ENCODE measurements at places on chromosomes 5 and 9.

- DNase-seq, result no peak
Observed at GRCh38 chr9:10232352-10232930, 380.4 kb downstream of the PTPRD start.

DNA sequence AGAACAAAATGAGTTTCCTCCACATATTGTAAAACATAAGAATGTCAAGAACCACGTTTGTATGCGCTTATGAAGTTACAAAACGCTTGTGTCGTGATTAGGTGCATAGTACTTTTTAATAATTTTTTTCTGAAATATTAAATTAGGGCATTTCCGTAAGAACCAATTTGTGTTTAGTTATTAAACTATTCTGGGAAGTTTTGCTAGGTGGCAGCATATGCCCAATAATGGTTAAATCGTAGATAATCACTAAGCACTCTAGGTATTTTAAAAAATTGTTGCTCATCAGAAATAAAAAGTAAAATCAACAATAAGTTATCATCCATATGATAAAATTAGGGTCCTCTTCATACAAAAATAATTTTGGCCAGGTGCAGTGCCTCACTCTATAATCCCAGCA lies 5.4 kb downstream of the SRFBP1 start:
- DNase-seq, result no peak

GRCh38 chr9:136886610-136887597 lies 588 bp downstream of the TRAF2 start:
- DNase-seq, result no peak

- DNase-seq, result peak; percentile 91
Observed at GRCh38 chr5:74643111-74643562, 2.6 kb upstream of the ENC1 start.

DNA sequence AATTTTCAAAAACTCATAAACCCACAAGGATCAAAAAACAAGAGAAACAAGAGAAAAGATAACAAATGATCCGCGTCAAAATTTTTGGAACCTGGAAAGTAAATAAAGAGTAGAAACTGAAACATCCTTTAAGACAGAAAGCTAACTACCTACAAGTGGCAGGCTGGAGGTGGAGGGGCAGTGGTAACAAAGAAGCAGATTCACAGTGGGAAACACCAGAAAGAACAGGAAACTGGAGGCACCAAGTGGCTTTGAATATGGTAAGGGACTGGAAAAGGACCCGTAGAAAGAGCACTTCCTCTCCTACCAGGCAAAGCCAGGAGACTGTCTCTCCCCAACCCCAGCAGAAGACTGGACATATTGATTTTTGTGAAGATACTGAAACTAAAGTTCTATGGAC lies 100.6 kb upstream of the TARS1 start:
- DNase-seq, result no peak

GRCh38 chr5:1468247-1468612 lies 23.0 kb upstream of the SLC6A3 start:
- DNase-seq, result no peak

- DNase-seq, result no peak
Observed at GRCh38 chr5:68822796-68823195, 271.0 kb upstream of the SLC30A5 start.

- no peak for DNase-seq
Observed at GRCh38 chr5:159894149-159894720, 22.0 kb upstream of the ADRA1B start.

GRCh38 chr5:140362875-140363630 lies 3.1 kb downstream of the SLC4A9 start:
- DNase-seq, result no peak

- no peak for DNase-seq
Observed at GRCh38 chr5:53237876-53238275, 128.3 kb upstream of the MOCS2 start.

DNA sequence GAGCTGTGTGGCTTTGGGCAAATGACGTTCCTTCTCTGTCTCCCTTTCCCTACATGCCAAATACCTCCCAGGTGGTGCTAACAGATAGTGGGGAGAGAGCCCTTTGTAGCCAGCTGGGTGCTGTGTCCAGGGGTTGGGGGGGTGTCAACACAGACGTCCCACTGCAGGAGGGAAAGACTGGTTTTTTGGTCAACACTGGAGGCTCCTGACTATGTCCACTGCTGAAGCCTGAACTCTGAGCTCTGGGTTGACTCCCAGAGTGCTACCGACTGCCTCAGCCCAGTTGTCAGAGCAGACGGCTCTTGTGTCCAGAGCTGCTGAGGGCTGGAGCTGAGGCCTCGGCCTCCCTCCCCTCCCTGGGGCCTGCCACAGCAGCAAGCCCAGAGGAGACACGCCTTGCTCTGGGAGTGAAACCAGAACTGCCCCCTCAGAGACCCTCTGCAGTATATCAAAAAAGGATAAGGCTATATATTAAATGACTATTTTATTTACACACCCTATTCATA lies 14.8 kb upstream of the SLC25A51 start:
- no peak for DNase-seq

GRCh38 chr5:73303148-73304079 lies 130.4 kb downstream of the TMEM174 start:
- DNase-seq, result no peak

GRCh38 chr5:62623271-62623670 lies 44.7 kb downstream of the LRRC70 start:
- DNase-seq, result no peak

GRCh38 chr5:98929710-98930298 lies 997 bp upstream of the CHD1 start:
- DNase-seq, result no peak

- no peak for DNase-seq
Observed at GRCh38 chr5:39491210-39491609, 66.4 kb upstream of the DAB2 start.

GRCh38 chr5:9207817-9208418 lies 338.0 kb downstream of the SEMA5A start:
- no peak for DNase-seq

GRCh38 chr5:53240661-53241060 lies 131.1 kb upstream of the MOCS2 start:
- DNase-seq, result no peak

DNA sequence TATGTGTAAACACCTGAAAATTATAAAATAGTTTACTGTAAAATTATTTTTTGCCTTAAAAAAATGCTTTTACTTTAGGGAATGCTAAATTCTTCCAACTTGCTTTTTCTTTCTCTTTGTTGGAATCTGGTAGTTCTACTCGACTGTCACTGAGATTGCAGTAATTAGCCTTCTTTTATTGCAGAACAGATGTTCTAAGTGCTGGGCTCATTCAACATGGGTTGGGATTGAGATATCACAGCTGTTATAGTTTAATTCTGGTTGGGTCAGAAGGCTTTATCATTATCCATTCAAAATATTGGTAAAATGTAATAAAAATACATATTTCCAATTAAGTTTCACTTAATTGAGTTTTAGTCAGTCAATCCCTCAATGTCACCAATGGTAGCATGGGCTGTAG lies 686.7 kb downstream of the CDH18 start:
- no peak for DNase-seq

DNA sequence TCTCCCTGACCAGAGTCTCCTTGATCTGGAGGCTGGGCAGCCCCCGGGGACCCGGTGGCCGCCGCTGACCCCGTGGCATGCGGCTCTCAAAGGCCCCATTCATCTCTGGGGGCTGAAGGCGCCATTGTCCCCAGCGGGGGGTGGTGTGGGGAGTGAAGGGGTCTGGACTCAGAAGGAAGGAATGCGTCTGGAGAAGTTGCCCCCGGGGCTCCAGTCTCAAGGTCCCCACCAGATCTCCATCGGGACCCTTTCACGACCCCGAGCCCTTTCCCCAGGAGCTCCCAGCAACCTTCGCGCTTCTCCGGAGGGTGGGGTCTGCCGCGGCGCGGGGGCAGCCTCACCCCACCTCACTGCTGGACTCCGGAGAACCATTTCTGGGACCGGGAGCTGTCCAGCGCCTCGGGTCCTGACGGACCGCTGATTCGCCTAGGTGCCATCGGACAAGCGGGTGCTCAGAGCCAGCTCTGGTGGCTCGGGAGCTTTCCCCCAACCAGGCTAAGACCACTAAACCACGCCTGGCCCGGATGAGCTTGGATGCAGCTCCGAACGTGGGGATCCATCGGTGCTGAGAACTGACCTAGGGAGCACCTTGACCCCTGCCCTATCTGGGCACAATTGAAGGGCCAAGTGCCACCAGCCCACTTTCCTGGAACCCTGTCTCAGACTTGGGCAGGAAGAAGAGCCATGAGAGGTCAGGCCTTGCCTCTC lies 5.1 kb upstream of the PCDH1 start:
- no peak for DNase-seq

- DNase-seq, result no peak
Observed at GRCh38 chr9:127931092-127931881, 710 bp upstream of the PIP5KL1 start.

DNA sequence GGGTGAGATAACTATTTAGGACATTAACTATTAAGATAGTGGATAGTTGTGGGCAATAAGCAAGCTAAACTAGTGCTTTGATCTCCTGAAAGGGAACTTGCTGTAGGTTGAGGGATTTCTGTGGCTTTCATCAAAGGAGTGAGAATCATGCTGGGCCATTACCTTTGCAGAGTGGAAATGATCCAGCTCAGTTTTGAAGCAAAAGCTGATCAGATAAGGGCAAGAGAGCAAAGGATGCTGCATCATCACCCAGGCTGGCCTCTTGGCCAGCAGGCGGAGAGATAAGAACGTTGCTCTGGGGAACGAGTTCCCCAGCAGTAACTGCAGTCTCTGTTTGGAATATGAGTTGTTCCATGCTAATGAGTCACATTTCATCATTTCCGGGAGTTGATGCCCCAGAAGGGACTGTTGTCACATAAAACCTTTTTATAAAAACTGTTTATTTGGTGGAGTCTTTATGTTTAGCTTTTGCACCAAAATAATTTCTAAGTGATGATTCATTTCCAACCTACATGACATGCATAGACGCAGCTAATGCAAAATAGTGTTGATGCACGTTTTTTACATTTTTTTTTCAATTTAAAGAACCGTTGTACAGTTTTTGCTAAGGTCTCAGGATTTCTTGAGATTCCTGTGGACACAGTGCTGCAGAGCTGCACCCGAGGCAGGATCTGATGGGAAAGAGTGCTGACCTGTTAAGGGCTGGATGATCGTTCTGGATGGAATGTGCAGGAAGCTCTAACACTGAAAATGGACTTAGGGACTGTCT lies 99.3 kb downstream of the ACTBL2 start:
- peak; percentile 72 for DNase-seq

- no peak for DNase-seq
Observed at GRCh38 chr5:27594141-27594540, 555.8 kb upstream of the CDH9 start.

GRCh38 chr5:165139721-165140120 lies 1634.3 kb downstream of the MAT2B start:
- DNase-seq, result no peak

DNA sequence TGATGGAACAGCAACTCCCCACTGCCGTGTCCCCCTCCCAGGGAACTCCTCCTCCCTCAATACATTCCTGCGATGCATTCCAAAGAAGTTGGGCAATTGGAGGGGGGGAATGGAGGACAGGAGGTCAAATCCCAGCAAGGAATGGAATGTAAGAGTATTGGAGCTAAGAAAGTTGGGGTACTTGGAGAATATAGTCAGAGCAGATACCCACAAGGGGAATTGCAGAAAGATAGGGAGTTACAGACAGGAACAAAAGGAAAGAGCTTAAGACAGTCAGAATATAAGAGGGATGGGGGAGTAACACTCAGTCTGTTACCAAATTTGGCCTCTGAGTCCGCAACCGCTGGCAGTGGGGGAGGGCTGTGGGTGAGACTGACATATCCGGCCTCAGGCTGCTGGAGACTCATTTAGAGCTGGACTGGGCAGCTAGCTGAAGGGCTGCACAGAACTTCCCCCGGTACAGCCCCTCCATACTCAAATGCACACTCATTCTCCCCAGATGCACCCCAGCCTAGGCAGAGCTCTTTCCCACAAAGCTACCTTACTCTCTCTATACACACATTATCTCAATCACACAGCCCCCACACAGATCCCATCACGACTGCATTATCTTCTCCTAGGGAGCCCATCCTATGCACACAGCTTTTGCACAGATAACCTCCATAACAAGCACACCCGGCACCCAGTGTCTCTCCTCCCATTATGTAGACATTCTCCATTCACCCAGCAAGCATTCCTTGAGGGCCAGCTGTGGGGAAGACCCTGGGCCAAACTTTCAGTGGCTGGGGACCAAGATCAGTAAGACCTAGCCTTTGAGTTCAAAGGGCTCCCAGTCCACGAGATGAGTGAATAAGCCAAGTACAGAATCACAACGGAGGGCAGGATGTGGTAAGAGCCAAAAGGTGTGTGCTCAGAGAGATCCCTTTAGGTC lies 3.7 kb downstream of the TLN1 start:
- DNase-seq, result peak; percentile 90

DNA sequence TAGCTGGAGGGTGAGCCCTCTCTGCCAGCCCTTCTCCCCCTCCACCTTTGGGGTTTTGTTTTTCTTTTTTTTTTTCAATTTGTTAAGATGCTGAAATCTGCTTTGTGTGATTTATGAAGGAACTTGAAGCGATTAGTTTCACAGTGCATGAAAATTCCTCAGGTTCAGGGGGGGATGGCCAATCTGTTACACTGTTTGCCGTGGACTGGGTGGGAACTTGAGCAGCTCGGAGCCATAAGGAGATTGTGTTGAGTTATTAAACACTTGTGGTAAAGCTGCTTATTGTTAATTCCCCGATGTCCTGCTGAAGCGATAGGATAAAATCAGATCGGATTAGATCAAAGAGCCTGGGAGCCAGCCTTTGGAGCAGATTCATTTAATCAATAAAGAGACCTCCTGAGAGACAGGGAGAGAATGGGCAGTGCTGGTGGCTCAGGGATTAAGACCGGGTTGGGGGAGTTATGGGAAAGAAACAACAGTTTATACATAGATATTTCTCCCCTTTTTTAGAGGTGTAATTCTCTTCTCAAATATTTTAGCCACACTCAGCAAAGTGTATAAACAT lies 105.8 kb upstream of the SPATA31D4 start:
- no peak for DNase-seq

GRCh38 chr5:138543730-138544104 lies 681 bp upstream of the ETF1 start:
- DNase-seq, result no peak

- DNase-seq, result no peak
Observed at GRCh38 chr5:102753889-102754766, 977 bp upstream of the PAM start.

- no peak for DNase-seq
Observed at GRCh38 chr9:134320126-134320867, 6.0 kb upstream of the RXRA start.

DNA sequence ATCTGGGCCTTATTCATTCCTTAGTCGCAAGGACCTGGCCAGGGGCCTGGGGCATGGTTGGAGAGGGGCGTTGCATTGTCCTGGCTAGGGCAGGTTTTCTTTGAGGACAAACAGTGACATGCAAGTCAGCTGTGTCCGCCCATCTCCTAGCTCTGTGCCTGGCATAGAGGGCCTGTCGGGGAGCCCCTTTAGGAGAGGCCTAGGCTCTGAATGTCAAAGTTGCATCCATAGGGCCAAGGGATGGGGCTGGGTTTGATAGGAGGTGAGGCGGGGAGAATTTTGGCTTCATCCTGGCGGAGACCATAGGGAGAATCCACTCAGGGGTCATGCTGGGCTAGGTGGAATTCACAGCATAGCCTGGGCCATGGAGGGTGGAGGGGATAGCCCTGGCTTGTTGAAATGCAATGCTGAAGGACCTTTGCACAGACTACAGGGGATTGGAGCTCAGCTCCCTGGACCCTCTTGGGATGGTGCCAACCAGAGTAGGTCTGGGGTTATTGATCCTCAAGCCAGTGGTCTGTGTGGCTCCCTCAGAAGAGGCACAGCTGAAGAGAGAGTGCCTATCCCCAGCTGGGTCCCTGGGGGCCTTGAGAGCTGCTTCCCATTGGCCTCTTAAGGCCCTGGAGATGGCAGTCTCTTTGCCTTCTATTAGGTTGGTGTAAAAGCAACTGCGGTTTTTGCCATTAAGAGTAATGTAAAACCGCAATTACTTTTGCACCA lies 104.0 kb downstream of the RGS3 start:
- no peak for DNase-seq

- DNase-seq, result no peak
Observed at GRCh38 chr5:57504357-57504756, 21.7 kb upstream of the ACTBL2 start.
